Right renal pelvis (tissue), 4 donors: ENCODE measurements at places on chromosomes 2 and 18. TPM values are rescaled to one million over a fixed set of nuclear protein-coding genes. Genes with fewer than 3 reads are reported as not detected.
A peak's percentile ranks its signal among the peaks of the same experiment; 100 is the strongest.

DNA sequence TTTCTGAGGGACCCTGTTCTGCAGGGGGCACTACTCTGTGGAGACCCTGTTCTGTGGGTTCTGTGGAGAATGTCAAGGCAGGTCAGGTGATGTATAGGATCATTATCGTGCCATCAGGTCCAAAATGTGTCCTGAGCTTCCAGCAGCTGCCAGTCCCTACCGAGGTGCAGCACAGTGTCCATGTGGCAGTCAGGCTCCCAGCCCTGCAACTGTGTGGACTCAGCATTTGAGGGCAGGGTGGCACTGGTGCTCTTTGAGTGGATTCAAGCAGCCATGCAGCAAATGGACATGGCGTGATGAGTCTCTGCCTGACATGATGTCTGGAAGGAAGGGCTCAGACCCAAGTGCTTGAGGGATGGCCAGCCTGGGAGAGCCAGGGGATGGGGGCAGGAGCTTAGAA, 35.0 kb downstream of the STK25 start:
- DNase-seq: no peak

DNA sequence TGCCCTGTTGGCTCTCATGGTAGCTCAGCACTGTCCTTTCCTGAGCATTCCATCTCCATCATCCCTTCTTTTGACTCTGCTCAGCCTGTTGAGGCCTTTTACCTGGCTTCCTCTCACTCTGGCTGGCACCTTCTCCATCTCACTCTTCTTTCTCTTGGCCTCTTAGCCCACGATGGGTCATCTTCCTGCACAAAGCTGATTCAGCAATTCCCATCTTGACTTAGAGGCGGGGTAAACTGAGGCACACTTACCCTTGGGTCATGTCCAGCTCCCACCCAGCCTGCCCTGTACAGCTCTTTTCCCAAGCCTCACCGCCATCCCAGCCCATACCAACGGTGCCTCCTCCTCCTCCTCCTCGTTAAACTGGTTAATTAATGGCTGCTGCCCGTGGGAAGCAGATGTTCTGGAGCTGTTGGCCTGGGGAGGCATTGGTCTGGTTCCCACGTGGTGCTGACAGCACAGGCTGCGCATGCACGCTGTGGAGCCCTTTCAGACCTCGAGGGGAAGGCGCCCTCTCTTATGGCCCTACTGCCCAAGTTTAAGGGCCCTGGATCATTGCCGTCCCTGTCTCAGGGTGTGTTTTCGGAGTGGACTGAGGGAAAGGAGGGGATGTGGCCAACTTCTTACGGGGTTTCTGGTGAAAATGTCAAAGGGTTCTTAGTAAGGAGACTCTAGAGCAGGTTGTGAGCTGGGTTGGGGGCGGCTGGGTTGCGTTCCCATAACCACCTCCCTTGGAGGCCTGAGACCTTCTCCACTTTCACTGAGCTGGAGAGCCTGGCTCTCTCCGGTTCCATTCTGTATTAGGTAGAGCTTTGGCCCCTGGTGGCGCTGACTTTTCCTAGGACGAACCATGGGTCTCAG, 10.9 kb downstream of the WNT10A start:
- DNase-seq: no peak

- DNase-seq: no peak
Observed at GRCh38 chr2:64622443-64623241, 31.1 kb downstream of the SERTAD2 start.

DNA sequence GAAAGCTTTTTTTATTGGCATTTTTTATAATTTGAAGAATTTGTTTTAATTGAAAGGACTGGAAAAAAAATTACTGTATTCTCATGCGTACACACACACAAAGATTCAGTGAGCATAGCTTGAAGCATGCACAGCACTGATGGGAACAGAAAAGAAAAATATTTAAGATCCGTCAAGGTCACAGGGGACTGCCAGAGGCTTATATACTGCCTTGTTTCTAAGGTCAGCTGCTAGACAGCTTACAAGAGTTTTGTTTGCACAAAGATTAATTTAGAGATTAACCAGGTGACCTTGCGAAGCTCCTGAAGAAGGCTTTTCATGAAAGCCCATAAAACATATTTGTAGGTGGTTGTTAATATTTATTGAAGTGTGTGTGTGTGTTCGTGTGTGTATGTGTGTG, 396.3 kb downstream of the TRIB2 start:
- no peak for DNase-seq

- DNase-seq: peak; percentile 60
Observed at GRCh38 chr2:29920130-29920577, 1.2 kb downstream of the ALK start.

GRCh38 chr18:38241216-38241615, 675.6 kb upstream of the CELF4 start:
- DNase-seq: no peak

DNA sequence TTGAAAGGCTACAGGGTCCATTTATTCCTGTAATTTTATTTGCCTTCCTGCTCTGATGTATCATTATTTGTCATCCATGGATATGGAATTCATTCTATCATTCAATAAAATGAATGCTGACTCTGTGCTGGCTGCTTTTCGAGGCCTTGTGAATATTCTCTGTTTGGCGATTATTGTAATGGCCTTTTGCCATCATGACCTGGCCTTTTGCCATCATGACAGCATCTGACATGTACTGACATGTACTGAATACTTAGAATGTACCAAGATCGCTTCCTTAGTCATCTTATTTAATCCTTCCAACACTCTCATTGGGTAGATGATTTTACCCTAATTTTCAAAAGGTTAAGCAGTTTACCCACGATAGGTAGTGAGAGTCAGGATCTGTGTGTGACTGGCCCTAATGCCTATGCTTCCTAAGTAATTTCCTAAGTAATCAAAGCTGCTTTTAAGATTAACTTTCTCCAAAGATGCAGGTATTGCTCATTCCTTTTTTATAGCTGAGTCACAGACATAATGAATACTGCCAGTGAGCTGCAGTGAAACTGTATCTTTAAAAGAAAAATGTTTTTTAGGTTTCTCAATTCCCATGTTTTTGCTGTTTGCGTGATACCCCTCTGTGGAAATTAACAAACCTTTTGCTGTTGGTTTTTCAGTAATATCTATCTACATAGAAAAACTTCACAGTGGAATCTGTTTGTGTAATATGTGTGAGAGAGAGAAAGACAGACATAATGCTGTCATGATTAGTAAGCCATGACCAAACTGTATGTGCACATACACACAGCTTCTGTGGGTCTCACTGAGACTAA, 127.8 kb downstream of the CERS6 start:
- DNase-seq: no peak

DNA sequence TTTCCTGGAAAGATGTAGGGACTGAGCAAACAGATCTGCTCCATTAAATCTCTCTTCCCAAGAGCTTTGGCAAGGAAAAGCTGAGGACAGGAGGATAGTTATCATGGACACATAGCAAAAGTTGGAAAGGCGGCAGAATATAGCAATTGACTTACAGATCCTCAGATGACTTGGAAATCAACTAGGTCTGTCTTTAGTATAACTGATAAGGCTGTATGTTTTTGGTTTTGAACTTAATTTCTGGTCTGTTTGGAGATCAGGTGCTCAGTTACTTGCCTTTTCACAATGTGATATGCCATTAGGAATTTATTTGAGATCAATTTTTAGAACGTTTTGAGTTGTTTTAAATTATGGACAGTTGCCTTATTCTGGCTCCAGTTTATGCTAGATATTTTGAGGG, 8.0 kb downstream of the RSAD2 start:
- no peak for DNase-seq

- DNase-seq: no peak
Observed at GRCh38 chr2:155218292-155218924, 519.9 kb downstream of the KCNJ3 start.

DNA sequence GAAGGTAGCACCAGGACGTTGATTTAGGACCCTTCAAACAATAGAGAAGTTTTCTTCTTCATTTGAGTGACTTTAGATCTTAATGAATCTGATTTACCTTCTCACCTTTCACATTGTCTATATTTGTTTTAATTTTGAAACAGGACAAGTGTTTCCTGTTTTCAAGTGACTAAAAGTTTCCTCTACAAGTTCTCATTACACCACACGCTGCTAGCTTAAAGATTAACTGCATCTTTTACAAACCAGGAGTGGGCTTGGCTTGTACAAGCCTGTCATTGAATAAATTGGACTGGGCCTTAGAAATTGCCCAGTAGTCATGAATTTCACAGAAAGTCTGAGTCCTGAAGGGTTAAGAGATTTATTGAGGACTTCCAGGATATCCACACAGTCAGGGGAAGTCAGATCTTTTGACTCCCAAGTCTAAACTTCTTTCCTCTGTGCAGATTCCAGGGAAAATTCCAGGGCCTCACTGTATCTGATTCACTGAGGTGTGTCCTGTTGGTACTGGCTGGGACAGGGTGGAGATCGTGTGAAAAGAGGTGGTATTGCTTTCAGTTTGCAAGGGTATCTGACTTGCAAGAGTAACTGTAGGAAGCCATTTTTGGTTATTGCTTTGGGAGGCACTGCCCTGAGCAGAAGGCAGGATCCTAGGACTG, 3.4 kb downstream of the SGPP2 start:
- no peak for DNase-seq

- DNase-seq: peak; percentile 53
Observed at GRCh38 chr2:46666044-46666679, 186.8 kb downstream of the TMEM247 start.

- DNase-seq: no peak
Observed at GRCh38 chr2:136254681-136255080, 136.7 kb upstream of the CXCR4 start.

DNA sequence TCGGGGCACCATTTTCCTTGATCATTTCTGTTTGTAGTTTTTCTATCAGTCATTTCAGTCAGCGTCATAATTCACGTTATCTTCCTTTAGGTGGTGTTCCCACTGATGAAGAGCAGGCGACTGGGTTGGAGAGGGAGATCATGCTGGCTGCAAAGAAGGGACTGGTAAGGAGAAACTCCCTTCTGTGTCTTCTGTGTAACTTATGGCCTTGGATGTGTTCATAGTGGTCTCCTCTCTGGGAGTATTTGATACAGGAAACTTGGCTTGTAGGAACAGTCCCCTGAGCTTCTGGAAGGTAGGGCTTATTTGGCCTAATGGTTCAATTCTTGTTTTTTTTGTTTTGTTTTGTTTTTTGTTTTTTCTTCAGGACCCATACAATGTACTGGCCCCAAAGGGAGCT, 1.1 kb downstream of the COX5B start:
- DNase-seq: no peak

GRCh38 chr2:200411831-200412230, 98.0 kb downstream of the KCTD18 start:
- no peak for DNase-seq

DNA sequence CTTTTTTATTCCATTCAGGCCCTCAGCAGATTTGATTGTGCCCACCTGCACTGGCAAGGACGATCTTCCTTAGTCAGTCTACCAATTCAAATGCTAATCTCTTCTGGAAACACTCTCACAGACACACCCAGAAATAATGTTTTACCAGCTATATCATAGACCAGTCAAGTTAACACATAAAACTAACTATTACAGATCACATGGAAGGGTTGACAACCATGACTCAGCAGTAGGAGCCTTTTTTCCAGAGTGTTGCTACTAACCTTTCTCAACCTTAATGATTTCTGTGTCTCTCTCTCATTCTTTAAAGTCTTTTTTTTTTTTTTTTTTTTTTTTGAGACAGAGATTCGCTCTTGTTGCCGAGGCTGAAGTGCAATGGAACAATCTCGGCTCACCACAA, 143.5 kb upstream of the MSH6 start:
- DNase-seq: no peak

- no peak for DNase-seq
Observed at GRCh38 chr2:112481528-112482233, at the start of gene TTL. Gene TTL, plus strand, starts transcription at chr2:112482156. Its CDS starts 189 bp downstream, at chr2:112482345.

GRCh38 chr18:39208729-39209128, 1643.1 kb upstream of the CELF4 start:
- DNase-seq: no peak

- no peak for DNase-seq
Observed at GRCh38 chr2:39688181-39688580, 22.5 kb downstream of the TMEM178A start.

DNA sequence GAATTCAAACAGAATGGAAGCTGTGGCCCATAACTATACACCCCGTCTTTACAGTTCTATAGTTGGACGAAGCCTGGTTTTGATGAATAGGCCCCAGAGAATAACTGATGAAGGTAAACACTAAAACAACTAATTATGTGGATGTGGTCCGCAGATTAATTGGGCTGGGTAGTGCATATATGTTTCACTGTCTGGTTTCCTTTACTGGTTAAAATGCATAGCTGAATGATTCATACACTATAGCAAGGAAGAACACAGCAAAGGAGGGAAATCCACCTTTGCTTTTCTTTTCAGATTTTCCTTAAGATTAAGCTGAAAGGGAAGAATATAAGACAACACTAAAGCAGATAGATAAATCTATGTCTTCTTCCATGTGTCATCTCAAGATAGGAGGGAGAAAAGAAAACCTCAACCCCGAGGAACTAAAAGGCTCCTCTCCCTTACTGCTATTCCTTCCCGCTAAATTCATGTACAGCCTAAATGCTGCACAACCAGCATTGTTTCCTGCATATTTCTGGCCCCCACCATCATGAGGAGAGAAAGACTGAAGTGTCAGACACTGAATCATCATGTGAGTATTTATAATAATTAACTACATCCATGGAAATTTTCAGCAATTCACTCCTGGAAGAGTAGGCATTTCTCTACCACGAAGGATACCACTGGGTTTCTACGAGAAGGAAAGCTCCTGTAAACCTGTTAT, 297.1 kb upstream of the CCDC68 start:
- no peak for DNase-seq

GRCh38 chr18:49228187-49228586, 232.3 kb downstream of the DYM start:
- DNase-seq: no peak

DNA sequence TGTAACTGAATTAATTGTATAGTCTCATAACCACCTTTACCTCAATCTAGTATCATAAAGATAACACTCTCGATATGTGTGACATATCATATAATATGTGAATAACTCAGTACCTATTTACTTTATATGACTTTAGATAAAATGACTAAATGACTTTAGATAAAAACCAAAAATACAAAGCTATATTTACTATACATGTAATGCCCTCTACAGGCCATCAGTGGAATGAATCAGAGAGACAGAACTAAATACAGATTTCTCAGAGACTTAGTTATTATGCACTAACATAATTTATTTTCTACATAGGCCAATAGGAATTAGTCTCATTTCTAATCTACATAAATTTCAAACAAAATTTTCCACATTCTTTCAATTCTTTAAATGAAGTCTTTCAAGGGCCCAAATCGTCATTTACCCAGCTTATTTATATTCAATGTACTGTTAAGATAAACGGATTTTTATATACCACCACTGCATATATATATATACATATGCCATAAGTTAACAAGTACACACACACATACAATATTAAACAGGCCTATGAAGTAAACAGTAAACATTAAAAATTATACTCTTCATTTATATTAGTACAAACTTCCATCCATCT, 219.9 kb downstream of the EXOC6B start:
- no peak for DNase-seq

GRCh38 chr2:196066291-196067087, 2.1 kb downstream of the DNAH7 start:
- DNase-seq: no peak

The ZAP70 gene
- polyA plus RNA-seq: 1.7 TPM

The RAPGEF4 gene
- polyA plus RNA-seq: 12.1 TPM

The FN1 gene
- polyA plus RNA-seq: 543 TPM

The CPLX4 gene
- 0.20 TPM for polyA plus RNA-seq

The NT5C1B gene
- 0.86 TPM for polyA plus RNA-seq

The TEKT4 gene
- polyA plus RNA-seq: 0.35 TPM

The LRRC30 gene
- 0.45 TPM for polyA plus RNA-seq

The GAL3ST2 gene
- 0.56 TPM for polyA plus RNA-seq

The ALPP gene
- polyA plus RNA-seq: not detected

The QPCT gene
- polyA plus RNA-seq: 16.5 TPM

The FOXD4L1 gene
- polyA plus RNA-seq: 0.17 TPM

The PDE11A gene
- polyA plus RNA-seq: 7.4 TPM

The PLCL1 gene
- polyA plus RNA-seq: 20.8 TPM

The CEBPZOS gene
- 63.8 TPM for polyA plus RNA-seq

The PID1 gene
- 7.3 TPM for polyA plus RNA-seq
